Stimulated activated CD4-positive, alpha-beta T cell treated with anti-CD3 and anti-CD28 coated beads, Interleukin-1b, Interleukin-23, amount 100 ng/mL, for 1 hour (primary cell): ENCODE measurements at places on chromosomes 5 and 9.

- no peak for DNase-seq
Observed at GRCh38 chr9:4862506-4863250, 69.9 kb downstream of the RCL1 start.

GRCh38 chr9:26462751-26463150 lies 429.9 kb downstream of the CAAP1 start:
- no peak for DNase-seq

DNA sequence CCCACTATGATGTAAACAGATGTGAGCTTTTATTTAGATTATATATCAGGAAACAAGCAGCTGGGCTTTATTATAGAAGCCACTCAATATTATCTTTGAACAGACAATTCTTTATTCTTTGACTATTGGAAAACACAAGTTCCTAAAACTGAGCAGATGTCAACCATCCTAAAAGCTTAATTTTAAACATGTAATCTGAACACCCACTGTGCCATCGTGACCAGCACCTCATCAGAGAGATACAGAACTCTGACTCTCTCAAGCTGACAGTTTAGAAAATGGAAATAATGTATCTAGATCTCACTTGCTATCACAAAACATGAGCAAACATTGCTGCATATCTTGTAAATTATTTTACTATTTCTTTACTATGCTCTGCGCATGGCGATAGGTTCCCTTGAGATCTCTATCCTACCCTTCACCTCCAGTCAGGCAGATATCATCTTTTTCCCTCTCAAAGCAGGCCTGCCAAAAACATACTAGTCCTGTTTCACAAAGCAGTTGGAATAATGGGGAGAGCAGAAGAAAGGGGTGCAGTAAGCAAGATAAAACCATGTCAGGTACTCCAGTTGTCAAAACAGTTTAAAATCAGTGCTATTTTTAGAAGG lies 151.0 kb downstream of the KIAA0825 start:
- DNase-seq: no peak

DNA sequence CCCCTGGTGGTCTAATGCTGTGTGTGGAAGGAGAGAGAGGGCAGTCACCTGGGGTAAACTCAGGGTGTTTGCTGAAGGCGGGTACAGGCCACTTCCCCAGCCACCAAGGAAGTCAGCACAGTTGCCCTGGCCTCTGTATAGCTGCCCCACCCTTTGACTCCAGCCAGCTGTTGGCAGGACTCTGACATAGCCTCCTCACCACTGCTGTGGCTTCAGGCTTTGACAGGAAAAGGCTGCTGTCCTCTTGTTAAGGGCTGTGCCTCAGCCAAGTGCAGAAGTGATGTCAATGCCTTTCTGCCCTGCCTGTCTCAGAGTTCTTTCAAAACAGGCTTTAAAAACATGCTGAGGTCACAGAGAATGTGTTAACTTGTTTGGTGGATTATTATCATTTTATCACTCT lies 487.2 kb upstream of the KLF4 start:
- DNase-seq: no peak
